ENCODE measurements at places on chromosomes 3 and 15. TPM values are rescaled to one million over a fixed set of nuclear protein-coding genes. Genes with fewer than 3 reads are reported as not detected.

GRCh38 chr3:120908795-120909601 lies 993 bp downstream of the STXBP5L start:
- peak; percentile 50 for DNase-seq

CCR3 gene
- polyA plus RNA-seq, result not detected

DNA sequence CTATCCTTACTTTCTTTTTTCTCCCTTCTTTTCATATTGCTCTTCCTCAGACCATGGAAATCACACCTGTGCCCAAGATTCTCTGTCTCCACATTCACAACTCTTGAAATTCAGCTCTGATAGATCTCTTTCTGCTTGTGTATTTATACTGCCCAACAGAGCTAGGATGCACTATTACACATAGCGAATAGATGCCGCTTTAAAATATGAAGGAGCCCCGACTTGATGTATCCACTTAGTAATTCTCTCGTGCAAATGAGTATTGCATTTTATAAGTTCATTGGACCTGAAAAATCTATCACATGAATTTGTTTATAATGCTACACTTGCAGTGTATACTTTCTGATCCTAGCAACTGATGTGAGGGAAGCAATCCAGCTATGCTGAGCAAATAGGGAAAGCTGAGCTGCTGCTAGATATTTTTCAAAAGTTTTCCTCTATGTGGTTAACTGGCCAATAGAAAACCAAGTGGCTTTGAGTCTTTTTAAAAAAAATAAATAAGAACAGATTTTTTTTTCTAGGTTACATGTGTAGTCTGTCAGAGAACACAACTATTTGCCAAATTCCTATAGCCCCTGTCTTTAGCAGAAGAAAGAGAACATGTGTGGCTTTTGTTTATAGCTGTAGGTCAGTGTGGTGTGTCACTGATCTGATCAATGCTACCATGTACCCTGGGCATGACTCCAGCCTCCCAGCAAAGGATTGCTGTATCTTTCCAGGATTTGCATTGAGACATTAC lies 64.3 kb upstream of the LEKR1 start:
- no peak for DNase-seq

SCN11A gene
- not detected for polyA plus RNA-seq

GRCh38 chr3:71579935-71580406 lies 3.6 kb downstream of the FOXP1 start:
- peak; percentile 44 for DNase-seq

Data from brain (organoid and tissue), 16 donors.